ENCODE measurements at places on chromosomes 11 and 22.

DNA sequence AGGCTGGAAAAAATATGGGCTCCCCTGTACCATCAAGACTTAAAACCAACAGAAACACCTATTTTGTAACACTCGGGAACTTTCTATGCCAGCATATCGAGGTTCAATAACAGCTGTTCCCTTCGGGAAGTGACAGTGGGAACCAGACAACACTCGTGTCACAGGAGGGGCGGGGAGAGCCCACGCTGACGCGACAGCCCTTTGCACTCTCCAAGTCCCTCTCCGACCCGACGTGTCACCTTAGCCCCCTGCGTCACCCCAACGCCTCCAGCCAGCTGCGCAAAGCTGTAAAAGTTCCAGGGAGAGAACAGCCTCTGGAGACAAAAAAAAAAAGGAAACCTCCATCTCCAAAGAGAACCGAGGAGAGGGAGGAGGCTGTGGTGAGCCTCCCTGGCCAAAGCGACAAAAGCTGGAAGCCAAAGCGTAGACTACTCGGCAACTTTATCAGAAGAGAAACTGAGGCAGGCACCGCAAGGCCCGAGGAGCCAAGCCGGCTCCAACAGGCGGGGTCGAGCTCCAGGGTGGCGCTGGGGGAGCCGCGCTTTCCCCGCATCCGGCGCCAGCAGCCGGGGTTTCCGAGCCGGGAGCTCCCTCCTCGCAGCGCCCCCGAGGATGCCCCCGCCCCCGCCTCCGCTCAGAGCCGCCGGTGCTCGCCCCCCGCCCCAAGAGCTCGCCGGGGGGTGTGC is 751 bp downstream of the ARFGAP3 start:
- DNase-seq = no peak

DNA sequence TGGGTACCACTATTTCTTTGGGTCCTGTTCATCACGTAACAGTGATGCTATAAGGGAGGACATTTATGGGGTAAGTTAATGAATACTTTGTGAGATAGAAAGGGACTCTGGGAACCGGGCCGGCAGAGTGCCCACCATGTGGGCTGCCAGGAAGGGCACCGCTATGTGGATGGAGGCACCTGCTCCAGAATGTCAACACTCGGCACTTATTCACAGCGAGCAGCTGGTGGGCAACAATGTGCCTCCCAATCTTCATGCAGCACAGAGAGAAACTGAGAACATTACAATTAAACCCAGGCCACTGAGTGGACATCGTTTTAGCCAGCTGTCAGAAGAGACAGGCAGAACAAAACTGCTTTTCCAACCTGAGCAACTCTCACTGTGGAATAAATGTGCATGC is 15.8 kb upstream of the ELFN2 start:
- no peak for DNase-seq

- DNase-seq = no peak
Observed at GRCh38 chr11:120261931-120262330, 22.0 kb downstream of the POU2F3 start.

DNA sequence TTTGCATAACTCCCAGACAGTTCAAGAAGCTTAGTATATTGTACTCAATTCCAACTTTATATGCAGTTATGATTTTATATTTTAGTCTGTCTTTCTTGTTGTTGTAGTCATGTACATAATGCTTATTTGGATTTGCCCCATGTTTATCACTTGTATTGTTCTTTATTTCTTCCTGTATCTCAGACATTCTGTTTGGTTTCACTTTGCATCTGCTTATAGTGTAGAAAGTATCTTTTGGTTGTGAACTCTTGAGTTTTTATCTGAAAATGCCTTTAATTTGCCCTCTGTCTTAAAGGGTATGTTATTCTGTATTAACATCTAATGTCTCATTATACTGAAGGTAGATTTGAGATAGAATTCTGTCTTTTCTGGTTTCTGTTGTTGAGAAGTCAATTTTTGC is 275.4 kb downstream of the DYNC2H1 start:
- no peak for DNase-seq

GRCh38 chr11:128548649-128549255 is 38.6 kb downstream of the ETS1 start:
- DNase-seq = no peak

DNA sequence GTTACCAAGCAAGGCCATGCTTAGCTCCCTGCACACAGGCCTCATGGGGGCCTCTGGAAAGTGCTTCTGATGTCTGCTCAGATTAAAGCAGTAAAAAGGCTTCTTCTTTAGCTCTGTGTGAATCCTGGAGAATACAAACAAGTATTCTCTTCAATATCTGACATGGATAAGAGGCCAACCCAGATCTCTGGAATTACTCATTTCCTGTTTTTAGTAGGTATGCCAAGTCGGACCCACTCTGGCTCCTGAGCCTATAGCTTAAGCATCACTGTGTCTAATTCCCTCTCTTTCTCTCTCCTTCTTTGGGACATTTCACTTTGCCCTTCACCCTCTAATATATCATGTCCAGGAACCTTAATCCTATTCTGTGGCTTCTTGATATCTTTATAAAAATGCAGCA is 529.6 kb upstream of the CCDC90B start:
- DNase-seq = no peak

DNA sequence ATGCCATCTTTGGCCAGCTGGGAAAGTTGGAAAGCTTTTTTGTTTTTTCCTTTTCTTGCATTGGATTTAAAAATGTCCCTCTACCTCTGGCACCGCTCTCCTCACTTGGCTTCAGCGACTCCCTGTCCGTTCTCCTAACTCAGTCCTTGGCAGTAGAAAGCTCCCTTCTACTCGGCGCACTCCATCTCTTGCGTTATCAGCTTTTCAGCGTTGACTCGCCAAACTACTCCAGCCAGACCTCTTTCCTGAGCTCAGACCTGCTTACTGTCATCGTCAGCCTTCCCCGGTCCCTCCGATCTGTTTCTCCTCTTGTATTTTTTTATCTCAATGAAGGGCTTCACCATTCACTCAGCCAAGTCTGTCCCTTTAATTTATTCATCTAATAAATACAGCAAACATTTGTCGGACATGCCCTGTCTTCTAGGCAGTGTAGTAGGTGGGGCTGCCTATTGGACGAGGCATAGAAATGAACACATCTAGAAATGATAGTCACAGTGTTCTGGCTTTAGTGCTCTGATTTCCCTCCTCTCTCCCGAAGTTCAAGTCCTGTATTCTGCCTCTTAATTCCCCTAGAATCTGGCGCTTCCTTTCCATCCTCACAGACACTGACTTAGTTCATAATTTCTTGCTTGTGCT is 839 bp downstream of the CEP164 start:
- no peak for DNase-seq

DNA sequence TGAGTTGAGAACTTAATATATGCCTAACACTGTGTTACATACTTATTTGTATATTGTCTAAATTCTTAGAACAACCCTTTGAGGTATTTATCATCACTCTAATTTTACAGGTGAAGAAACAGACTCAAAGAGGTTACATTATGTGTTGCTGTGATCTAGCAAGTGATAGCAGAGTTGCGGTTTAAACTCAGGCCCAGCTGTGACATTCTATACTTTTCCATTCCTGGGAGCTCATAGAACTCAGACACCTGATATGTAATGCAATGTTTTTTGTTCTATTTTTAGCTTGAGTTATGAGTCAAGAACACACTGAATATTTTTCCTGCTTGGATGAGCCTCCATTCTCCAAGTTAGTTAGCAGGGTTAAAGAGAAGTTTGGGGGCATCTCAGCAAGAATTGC is 449.7 kb upstream of the DDI1 start:
- no peak for DNase-seq

DNA sequence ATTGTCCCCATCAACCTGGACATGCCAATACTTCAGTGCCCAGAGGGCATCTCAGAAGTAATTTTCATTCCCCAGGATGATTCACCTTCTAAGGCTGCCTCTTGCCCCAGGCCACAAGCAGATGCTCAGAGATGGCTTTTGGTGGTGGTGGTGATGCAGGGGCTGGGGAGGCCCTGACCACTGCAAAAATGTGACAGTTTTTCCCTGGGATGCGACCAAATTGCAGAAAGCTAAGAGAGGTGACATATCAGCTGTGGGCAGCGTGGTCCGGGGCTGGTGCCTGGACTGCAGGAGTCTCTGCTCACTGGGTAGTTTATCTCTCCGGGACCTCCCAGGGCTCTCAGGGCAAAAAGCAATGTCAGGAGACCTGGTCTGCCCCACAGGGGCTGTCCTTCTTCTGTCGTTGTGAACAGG is 39.7 kb upstream of the ACCSL start:
- no peak for DNase-seq

GRCh38 chr11:11580012-11580411 is 41.8 kb downstream of the GALNT18 start:
- DNase-seq = no peak

DNA sequence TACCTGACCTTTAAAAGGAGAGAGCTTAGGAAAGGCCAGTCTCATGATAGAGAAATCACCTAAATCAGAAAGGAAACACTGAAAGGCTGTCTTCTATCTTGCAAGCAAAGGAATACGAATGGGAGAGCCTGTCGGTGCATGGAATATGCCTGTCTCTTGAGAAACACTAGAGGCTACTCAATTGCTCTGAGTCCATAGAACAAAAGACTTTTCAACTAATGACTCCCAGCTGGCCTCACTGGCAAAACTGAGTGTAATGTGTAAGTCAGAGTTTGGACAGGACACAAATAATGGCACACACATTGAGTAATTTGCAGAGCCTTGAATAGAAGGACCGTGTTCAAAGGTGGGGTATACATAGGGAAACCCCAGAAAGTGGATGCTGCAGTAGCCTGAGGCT is 171.0 kb upstream of the ARHGAP20 start:
- no peak for DNase-seq

GRCh38 chr11:128473636-128474035 is 113.7 kb downstream of the ETS1 start:
- no peak for DNase-seq

GRCh38 chr22:32971276-32971675 is 86.9 kb downstream of the SYN3 start:
- DNase-seq = no peak

DNA sequence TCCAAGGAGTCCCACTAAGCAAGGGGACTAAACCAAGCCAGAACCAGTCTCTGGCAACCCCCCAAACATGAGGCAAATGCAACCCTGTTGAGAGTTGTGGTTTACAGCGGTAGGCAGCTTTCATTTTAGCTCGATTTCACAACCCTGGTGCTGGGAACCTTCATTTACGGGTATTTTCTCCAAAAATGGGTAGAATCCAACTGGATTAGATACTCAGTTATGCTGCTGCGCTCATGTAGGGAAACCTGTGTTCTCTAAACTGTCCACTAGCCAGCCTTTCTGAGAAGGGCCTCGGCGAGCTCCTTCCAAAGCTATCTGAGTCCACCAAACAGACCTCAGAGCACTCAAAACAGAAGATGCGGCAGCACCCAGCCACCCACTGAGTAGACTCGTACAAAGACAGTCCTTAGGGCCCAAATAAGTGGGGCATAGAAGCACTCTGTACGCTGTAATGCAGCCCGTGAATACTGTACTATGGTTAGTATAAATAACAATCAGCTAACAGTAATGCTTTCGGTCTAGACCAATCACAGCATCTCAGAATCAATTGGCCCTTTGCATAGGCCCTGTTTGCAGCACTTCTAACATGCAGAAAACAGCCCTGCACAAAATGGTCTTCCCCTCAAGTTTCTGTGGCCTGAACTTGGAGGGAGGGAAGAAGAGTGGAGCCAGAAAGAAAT is 104.7 kb downstream of the ETS1 start:
- no peak for DNase-seq

DNA sequence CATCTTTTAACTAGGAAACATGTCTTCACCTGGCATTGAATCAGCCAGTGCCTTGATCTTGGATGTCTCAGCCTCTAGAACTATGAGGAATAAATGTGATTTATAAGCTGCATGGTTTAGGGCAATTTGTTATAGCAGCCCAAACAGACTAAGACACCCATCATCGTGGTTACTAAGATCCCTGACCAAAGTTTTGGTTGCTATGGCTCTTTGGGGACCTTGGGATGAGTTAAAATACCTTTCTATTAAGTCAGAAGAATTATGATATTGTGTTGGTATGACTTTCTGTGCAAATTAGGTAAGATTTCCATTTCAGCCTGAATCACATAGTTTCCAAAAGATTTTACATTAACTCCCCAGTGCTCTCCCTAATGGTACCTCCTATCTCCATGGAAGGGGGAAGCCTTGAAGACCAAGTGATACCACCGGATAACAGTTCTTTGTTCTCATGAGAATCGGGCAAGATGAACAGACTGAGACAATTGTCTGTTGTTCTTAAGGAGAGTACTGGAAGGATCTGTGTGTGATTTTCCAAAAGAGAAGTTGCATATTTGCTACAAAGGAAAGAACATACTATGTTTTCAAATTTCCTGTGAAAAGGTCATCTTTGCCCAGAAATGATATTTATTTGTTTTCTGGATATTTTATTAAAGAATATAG is 60.4 kb upstream of the UBASH3B start:
- DNase-seq = no peak

GRCh38 chr11:11152877-11153276 is 200.2 kb downstream of the CSNK2A3 start:
- no peak for DNase-seq

GRCh38 chr11:85903811-85904210 is 48.6 kb downstream of the CCDC83 start:
- no peak for DNase-seq

DNA sequence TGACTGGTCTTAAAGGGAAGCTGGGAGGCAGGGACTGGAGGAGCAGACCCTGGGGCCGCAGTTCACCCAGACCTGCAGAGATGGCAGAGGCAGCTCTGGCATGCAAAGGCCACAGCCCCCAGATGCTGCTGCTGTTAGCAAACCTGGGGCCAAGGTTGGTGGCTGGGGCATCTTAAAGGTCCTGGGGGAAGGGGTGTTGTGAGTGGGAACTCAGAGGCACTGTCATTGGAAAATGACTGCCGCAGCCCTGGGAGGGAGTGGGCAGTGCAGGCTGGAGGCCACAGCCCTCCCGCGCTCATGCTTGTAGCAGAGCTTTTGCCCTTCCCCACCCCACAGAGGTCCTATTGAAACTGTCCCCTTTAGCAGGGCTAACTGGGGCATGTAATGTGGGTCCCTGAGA is 111.8 kb downstream of the CTTN start:
- DNase-seq = no peak

DNA sequence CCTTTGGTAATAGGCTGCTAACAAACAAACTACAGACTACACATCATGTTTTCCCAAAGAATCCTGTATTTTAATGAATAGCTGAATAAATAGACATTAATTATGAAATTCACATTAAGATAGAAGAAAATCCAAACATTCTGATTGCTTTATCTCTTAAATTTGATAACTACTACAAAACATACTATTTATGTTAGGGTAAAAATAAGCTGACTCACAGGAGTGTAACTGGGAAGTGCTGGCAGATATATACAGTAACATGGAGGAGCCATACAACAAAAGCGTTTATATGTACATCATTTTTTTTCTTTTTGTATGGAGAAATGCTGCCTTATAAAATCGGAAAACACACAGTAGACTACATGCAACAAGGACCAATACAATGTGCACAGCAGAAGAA is 52.6 kb upstream of the MTMR2 start:
- DNase-seq = no peak

DNA sequence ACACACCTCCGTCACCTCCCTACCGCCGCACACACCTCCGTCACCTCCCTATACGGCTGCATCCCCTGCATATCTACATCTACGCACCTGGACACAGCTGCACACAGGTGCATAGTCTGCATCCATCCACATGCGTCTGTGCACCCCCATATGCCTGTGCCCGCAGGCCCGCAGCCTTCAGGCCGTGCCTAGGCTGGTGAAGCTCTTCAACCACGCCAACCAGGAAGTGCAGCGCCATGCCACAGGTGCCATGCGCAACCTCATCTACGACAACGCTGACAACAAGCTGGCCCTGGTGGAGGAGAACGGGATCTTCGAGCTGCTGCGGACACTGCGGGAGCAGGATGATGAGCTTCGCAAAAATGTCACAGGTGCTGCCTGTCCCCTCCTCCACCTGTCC is 4.8 kb downstream of the PKP3 start:
- DNase-seq = no peak
